ENCODE measurements at places on chromosomes 12 and 14. TPM values are rescaled to one million over a fixed set of nuclear protein-coding genes. Genes with fewer than 3 reads are reported as not detected.

The CEBPE gene
- total RNA-seq: not detected

The NAA25 gene
- total RNA-seq: 36.8 TPM

The ZNF10 gene
- 19.0 TPM for total RNA-seq

The FAM234B gene
- 16.0 TPM for total RNA-seq

The ZDHHC22 gene
- 5.9 TPM for total RNA-seq

The WSCD2 gene
- 1.4 TPM for total RNA-seq

The PZP gene
- not detected for total RNA-seq

The OR6C2 gene
- total RNA-seq: not detected

The OTX2 gene
- 0.84 TPM for total RNA-seq

The SMCO2 gene
- total RNA-seq: not detected

The LALBA gene
- not detected for total RNA-seq

The TAPBPL gene
- total RNA-seq: 1.2 TPM

The IGF1 gene
- total RNA-seq: not detected

The FITM1 gene
- total RNA-seq: 0.42 TPM

The BRI3BP gene
- total RNA-seq: 19.0 TPM

The EFS gene
- total RNA-seq: 104 TPM

The CPNE6 gene
- total RNA-seq: not detected

The PTGER2 gene
- not detected for total RNA-seq

The DDX54 gene
- 68.5 TPM for total RNA-seq

The HOXC13 gene
- total RNA-seq: not detected

The BICDL1 gene
- total RNA-seq: 5.2 TPM

The THTPA gene
- total RNA-seq: 19.6 TPM

The TUNAR gene
- 4.4 TPM for total RNA-seq

The BCL11B gene
- 0.28 TPM for total RNA-seq

The C12orf50 gene
- 0.30 TPM for total RNA-seq

The LMO3 gene
- total RNA-seq: 34.1 TPM

The GPR65 gene
- not detected for total RNA-seq

The AQP2 gene
- not detected for total RNA-seq

The NRDE2 gene
- 24.1 TPM for total RNA-seq

The PARP11 gene
- 18.5 TPM for total RNA-seq

All from neural crest cell (in vitro differentiated cells).